ENCODE measurements at places on chromosomes 4 and X. TPM values are rescaled to one million over a fixed set of nuclear protein-coding genes. Genes with fewer than 3 reads are reported as not detected.

- DNase-seq, result no peak
Observed at GRCh38 chr4:56464581-56464980, 2.8 kb upstream of the SRP72 start.

- peak; percentile 76 for DNase-seq
Observed at GRCh38 chr4:89324671-89325070, 17.1 kb upstream of the GPRIN3 start.

HTN3 gene
- not detected for polyA plus RNA-seq

SMR3B gene
- not detected for polyA plus RNA-seq

SEC31A gene
- polyA plus RNA-seq, result 315 TPM

BRS3 gene
- not detected for polyA plus RNA-seq

Data from GM23248 (cell line).